ENCODE measurements at places on chromosomes 13 and 19.

DNA sequence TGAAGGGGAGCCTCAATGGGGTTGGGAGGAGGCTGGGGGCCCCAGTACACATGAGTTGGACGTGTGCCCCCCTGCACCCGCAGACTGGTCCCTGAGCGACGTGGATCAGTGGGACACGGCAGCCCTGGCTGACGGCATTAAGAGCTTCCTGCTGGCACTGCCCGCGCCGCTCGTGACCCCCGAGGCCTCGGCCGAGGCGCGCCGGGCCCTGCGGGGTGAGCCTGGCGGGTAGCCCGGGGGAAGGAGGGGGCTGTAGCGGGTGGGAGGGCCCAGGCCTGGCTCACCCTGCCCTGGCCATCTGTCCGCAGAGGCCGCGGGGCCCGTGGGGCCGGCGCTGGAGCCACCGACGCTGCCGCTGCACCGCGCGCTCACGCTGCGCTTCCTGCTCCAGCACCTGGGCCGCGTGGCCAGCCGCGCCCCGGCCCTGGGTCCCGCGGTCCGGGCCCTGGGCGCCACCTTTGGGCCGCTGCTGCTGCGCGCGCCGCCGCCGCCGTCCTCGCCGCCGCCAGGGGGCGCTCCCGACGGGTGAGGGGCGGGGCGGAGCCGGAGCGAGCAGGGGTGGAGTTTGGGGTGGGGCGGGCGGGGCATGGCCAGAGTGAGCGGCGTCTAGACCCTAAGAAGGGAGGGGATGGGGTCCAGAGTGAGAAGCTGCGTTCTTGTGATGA is 8.1 kb downstream of the PIK3R2 start:
- DNase-seq = peak; percentile 86

DNA sequence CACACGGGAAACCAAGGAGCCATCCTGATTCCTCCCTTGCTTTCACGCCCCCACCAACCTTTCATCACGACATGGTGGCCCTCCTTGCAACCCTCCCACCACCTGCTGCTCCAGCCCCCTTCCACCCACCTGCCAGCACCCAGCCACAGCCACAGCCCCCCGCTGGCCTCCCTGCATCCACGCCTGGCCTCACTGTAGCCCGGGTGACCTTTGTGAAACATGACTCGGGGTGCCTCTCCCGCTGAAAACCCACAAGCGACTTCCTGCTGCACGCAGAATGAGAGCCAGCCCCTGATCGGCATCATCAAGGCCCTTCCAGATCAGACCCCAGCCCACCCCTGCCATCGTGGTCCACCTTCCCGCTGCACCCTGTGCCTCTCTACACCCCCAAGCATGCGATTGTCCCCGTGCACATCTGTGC is 14.9 kb downstream of the POP4 start:
- DNase-seq = no peak

DNA sequence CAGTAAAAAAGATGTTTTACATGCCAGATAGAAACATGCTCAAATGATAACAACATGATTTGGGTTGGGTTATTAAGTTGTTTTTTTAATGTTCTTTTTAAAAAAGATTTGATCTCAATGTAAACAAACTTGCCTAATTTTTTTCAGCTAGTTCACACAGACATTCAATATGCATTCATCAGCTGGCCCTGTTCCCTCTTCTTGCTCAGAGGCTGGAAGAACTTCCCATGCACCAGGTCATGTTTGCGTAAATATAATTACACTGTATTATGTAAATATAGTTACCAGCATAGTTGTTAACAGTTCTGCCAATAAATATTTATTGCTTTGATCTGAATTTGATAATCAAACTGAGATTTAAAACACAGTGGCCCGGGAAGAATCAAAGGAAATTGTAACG is 70.6 kb downstream of the ATP11A start:
- DNase-seq = no peak

DNA sequence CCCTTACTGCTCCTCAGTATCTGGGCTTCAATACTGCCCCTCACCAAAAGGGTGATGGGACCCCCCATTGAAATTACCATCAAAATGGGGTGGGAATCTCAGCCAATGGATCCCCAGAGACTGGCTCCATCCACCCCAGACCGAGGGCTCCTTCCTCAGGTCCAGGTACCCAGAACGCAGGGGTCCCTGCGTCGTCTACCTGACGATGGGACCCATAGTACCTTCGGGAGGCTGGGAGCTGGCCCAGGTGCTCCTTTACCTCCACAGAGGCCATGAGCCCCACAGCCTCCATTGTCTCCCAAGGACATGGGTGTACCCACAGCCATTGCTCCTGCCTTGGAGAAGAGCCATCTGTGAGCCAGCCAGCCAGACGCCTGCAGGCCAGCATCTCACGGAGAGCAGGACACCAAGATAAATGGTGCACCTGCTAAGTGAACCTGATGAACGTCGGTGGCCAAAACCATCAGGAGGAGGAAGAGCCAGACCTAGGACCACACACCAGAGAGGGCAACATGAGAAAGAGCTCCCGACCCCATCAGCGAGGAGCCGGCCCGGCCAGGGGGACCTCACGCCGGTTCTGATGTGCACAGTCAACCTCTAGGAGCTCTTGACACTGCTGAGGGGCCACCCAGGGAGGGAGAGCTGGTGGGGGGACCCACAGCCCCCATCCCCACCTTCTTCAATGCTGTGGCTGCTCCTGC is 156.8 kb upstream of the SOX1 start:
- no peak for DNase-seq

GRCh38 chr13:98317573-98318171 is 140.6 kb upstream of the RNF113B start:
- no peak for DNase-seq

GRCh38 chr13:75482070-75482819 is at the start of gene TBC1D4:
TBC1D4 (minus strand) TSS chr13:75482169; CDS start chr13:75481767, 402 bp downstream.
- DNase-seq = no peak

GRCh38 chr19:41373993-41374392 is 2.3 kb upstream of the TMEM91 start:
- no peak for DNase-seq

- DNase-seq = no peak
Observed at GRCh38 chr13:37443538-37443937, 155.0 kb downstream of the POSTN start.

DNA sequence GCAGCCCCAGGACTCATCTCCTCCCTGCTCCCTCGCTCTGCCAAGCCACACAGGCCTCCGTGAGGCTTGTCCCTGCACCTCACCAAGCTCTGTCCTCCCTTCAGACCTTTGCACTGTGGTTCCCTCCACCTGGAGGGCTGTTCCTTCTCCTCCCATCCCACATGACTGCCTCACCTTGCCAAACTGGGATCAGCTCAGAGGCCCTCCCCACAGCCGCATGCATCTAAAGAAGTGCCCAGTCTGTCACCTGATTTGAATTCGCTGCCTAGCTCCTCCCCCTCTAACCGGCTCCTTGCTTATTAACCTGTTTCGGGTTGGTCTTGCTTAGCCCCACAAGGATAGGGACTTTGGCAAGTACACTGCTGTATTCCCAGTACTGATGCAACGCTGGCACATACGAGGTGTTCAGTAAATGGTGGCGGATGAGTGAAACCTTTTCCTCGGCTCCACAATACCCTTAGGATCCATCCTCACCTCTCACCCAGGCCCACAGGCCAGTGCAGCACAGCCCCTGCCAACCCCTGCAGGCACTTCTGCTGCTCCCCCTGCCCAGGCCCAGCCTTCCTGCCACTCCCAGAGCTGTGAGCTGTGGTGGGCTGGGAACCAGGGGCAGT is 4.4 kb downstream of the AKT2 start:
- no peak for DNase-seq

GRCh38 chr13:74061926-74062595 is 72.1 kb downstream of the KLF12 start:
- no peak for DNase-seq

DNA sequence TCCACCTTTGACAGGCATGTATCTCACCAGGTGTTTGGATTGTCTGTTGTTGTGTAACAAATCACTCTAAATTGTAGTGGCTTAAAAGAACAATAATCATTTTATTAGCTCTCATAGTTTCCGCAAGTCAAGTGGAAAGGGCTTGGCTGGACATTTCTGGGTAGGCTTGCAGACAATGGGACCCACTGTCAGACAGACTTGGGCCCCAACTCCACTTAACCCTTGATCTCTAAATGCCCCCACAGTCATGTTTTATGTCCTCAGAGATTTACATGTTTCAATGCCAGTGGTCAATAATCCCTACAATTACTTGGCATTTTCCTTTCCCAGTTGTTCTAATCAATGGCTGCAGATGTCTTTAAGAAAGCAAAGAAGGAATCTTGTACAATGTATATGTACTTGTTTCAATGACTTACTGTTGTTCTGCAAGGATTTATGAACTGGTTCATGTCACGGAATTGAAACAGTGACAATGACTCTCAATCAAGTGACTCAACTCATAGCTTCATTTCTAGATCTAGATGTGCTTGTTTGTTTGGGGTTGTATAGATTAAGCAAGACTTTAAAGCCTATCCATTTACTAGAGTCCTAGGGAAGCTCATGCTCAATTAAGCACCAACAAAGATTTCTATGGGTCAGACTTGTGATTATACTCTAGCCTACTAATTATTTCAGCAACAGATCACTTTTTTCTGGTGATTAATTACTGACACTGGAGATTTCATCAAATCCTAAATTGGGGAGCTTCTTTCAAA is 510.1 kb upstream of the NBEA start:
- no peak for DNase-seq

DNA sequence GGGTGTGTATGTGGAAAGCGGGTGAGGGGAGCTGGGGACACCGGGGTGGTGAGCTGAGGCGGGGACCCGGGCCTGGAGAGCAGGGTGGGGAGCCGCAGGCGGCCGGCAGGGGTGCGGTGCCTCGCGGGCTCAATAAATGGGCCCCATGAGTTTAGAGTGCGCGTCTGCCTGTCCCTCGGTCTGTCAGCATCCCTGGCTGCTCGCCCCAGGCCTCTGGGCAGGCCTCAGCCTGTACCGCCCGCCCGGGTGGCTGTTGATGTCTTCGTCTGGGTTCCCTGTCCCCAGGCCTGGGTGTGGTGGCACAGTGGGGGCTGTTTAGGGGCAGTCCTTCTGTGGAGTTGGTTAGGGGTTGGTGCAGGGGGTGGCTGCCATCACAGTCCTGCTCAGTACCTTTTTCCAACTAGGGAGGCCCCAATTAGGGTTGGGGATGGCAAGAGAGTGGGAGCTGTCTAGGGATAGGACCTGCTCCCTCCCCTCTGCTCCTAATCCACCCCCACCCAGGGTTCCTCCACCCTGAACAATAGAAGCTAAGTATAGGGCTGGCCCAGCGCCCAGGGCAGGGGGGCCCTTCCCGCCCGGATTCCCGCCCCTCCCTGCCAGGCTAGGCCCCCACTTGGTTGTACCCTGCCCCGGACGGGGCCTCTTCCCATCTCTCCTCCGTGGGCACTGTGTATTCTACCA is 12.2 kb downstream of the CIC start:
- DNase-seq = no peak

DNA sequence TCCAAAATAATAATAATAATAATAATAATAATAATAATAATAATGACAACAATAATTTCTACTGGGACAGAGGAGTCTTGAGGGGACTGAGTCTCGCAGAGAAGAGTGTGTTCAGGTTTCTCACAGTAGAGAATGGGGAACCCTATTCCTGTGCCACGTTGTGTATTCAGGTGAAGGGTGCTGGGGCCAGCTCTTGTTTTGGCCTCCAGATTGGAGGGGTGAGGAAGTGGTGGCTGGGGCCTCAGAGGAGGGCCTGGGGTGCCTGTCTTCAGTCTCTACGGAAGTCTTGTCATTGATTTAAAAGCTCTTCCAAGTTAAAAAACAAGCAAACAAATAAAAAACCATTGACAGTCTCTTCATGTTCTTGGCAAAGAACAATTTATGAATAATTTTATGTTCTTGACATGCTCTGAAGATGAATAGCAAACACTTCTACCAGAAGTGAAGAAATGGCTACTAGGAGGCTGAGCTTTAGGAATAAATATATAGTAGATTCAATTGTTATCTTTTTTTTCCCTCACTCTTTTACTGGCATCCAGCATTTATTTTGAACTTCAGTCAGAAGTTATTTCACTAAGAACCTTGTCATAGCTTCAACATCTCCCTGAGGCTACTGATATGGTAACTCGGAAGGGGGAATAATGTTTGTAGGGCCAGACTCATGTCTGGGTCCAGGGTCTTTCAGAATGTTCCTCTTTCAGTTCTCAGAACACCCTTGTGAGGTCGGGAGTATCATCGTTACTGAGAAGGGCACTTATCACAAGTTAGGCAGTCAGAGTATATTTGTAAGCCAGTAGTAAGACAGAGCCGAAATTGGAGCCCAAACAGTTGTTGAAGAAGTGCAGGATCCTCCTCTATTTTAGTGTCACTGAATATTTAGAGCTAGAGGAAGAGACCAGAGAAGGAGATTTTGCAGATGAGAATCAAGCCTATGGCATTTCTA is 13.1 kb downstream of the LRCH1 start:
- DNase-seq = no peak

Measured in stimulated activated CD4-positive, alpha-beta T cell treated with anti-CD3 and anti-CD28 coated beads, TNF-alpha, amount 100 ng/mL, for 1 hour (primary cell).